GM04503 (cell line): ENCODE measurements at places on chromosomes 5 and 9.
A peak's percentile ranks its signal among the peaks of the same experiment; 100 is the strongest.

- DNase-seq: peak; percentile 1
These were observed 31.6 kb downstream of the DTWD2 start for GRCh38 chr5:118956727-118957126.

- DNase-seq: no peak
These were observed 414.1 kb downstream of the ACTL7B start for GRCh38 chr9:108441726-108442125.

- DNase-seq: no peak
These were observed 453 bp upstream of the DOK3 start for GRCh38 chr5:177509991-177510566.

GRCh38 chr9:122389799-122390481 lies 19.1 kb downstream of the PTGS1 start:
- DNase-seq: no peak

DNA sequence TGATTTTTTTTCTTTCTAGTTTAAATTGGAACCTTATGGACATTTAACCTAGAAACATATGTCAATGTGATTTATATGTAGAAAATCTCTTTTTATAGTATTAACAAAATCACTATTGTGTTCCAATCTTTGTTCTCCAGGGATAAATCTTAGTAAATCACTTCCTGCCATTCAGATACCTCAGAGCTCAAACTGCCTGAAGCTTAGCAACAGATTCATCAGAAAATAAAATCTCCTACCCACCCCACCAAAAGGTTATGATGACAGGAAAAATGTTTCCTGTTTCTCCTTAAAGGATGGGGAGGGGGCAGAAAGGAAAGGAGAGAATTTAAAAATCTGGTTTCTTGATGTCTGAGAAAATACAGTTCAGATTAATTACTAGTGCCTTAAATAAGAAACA lies 105.0 kb upstream of the TUT7 start:
- no peak for DNase-seq

GRCh38 chr9:93224591-93224990 lies 40.7 kb downstream of the WNK2 start:
- DNase-seq: no peak

DNA sequence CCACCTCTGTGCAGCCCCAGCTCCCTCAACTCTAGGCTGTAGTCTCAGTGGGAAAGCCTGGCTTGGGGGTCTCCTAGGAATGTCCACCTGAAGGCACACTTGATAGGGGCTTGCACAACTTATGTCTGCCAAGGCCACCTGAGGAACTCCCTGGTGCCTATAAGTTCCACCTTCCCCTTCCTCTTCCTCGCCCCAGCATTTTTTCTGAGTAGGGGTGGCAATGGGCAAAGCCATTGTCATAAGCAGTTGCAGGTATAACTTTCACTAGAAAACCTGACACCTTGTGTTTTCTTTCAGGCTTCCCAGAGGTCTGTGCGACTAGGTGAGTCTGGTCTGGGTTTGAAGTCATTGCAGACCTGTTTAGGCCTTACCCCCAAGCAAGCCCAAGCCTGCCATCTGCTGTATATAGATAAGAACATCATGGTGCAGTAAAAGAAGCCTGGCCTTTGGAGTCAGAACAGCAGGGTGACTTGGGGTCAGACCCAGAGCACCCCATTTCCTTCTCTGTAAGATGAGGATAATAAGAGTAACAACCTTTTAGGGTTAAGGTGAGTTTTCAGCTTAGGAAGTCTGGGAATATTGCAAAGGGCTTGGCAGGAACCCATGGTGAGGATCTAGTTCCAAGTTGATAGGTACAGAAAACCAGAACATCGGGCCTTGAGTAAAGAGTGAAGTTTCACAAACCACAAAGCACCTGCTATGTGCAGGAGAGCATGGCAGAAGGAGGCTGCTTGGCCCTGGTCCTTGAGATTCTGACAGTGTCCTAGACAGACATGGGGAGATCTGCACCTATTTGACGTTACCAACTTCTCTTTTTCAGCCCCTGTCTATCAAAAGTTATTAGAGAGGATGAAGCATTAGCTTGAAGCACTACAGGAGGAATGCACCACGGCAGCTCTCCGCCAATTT lies 33.8 kb downstream of the TGFBI start:
- DNase-seq: no peak

DNA sequence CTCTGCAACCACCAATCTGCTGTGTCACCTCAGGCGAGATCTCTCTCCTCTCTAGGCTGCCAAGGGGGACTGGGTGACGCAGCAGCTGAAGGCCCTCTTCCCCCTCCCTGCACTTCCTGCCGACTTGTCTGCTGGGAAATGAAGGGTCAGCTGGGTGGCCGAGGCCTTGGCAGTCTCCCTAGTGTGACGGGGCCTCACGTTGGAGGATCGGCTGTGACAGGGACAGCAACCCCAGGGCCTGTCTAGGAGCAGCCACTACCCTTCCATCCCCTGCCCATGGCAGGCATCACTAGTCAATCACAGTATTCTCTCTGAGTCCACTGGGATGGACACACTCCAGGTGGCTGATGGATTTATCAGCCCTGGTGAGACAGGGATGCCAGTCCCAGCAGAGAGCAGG lies 107.3 kb upstream of the SARDH start:
- DNase-seq: no peak

GRCh38 chr9:136267261-136268111 lies 21.9 kb upstream of the QSOX2 start:
- peak; percentile 24 for DNase-seq

DNA sequence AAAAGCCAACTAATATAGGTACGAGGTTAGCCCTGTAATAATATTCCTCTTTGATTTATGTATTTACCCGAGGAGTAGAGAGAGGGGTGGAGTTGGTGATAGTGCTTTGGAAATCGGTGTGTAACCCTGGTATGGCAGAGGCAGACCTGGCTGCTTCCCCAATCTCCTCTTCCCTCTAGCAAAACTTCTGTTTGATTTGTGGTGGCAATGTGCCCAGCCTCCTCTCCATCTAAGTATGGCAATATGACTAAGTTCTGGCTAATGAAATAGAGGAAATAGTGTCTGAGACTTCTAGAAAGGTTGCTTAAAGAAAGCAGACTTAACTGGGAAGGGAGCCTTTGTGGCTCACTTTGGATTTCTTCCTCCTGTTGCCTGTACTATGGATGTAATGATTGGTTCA lies 491.1 kb downstream of the ENC1 start:
- peak; percentile 77 for DNase-seq

GRCh38 chr9:116978155-116978554 lies 291.1 kb downstream of the TRIM32 start:
- DNase-seq: no peak

- DNase-seq: no peak
These were observed 4.6 kb downstream of the ISL1 start for GRCh38 chr5:51387884-51388275.

GRCh38 chr9:13209498-13209897 lies 70.0 kb downstream of the MPDZ start:
- no peak for DNase-seq

GRCh38 chr9:16377311-16377710 lies 493.2 kb downstream of the BNC2 start:
- no peak for DNase-seq
